ENCODE measurements at places on chromosomes 5 and 9.

- no peak for DNase-seq
These were observed 61.1 kb upstream of the SAP30L start for GRCh38 chr5:154384480-154385235.

- no peak for DNase-seq
These were observed 1.3 kb downstream of the TERT start for GRCh38 chr5:1293416-1294205.

- no peak for DNase-seq
These were observed 16.1 kb downstream of the SH3GL2 start for GRCh38 chr9:17594961-17595360.

- no peak for DNase-seq
These were observed 179.0 kb downstream of the TAF11L14 start for GRCh38 chr5:17813214-17813613.

All from stimulated activated CD8-positive, alpha-beta memory T cell treated with anti-CD3 and anti-CD28 coated beads, Interleukin-4, amount 100 ng/mL, for 4 hours (primary cell).